Panc1 (cell line): ENCODE measurements at places on chromosomes 16 and 17. TPM values are rescaled to one million over a fixed set of nuclear protein-coding genes. Genes with fewer than 3 reads are reported as not detected.

DNA sequence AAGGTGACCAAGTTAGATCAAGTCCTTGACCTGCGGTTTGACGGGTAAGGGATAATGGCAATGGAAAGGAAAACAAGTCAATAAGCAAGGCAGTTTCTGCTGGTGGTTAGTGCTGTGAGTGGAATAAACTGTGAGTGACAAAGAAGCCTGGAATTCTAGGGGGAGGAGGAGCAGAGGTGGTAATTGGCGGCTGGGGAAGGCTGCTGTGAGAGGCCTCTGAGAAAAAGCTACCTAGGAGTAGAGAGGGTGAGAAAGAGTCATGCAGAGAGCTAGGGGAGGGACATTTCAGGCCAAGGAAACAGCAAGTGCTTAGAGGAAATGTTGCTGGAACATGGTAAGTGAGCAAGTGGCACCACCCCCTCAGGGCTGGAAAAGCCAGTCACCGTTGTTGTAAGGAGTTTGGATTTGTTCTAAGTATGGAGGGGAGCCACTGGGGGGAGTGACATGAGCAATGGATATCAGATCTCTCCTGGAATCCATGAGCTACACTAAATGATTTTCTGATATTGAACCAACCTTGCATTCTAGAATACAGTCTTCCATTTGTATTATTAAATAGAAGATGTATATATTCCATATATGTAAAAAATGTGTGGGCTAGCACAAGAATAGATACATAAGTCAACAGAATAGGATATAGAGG, 6.7 kb downstream of the NLRC3 start:
- H3K4me1 ChIP-seq = no peaks in the 10 kb centered on the region
- H3K27ac ChIP-seq = no peak overlapping the region
- H3K36me3 ChIP-seq = no peaks in the 10 kb centered on the region
- H3K27me3 ChIP-seq = no peaks in the 10 kb centered on the region

DNA sequence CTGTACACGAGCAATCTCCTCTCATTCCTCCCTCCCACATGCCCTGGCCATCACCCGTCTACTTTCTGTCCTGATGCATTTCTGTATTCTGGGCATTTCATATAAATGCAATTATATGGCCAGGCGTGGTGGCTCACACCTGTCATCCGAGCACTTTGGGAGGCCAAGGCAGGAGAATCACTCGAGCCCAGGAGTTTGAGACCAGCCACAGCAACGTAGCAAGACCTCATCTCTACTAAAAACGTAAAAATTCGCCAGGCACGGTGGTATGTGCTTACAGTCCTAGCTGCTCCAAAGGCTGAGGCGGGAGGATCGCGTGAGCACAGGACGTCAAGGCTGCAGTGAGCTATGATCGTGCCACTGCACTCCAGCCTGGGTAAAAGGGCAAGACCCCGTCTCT, 4.8 kb downstream of the MEAK7 start:
- no peak for DNase-seq
- no peaks in the 10 kb centered on the region; the same call in 1 of the 2 replicates for H3K36me3 ChIP-seq
- H3K4me3 ChIP-seq = no peak overlapping the region
- H3K27ac ChIP-seq = no peak overlapping the region
- H3K4me1 ChIP-seq = peaks cover 19% of the 10 kb centered on the region
- H3K27me3 ChIP-seq = no peaks in the 10 kb centered on the region

GRCh38 chr17:45756266-45756991, 27.7 kb upstream of the CRHR1 start:
- H3K36me3 ChIP-seq = no peaks in the 10 kb centered on the region
- H3K27me3 ChIP-seq = no peaks in the 10 kb centered on the region
- H3K27ac ChIP-seq = no peak overlapping the region
- no peak overlapping the region for H3K4me3 ChIP-seq
- DNase-seq = no peak
- H3K4me1 ChIP-seq = no peaks in the 10 kb centered on the region

GRCh38 chr16:57699481-57699880, 4.9 kb downstream of the DRC7 start:
- no peak for DNase-seq
- no peaks in the 10 kb centered on the region for H3K36me3 ChIP-seq
- H3K4me3 ChIP-seq = no peak overlapping the region
- H3K27ac ChIP-seq = no peak overlapping the region
- H3K4me1 ChIP-seq = no peaks in the 10 kb centered on the region

- peak overlapping the region; percentile 72 for H3K4me3 ChIP-seq
- H3K27me3 ChIP-seq = no peaks in the 10 kb centered on the region
- H3K27ac ChIP-seq = peak overlapping the region; percentile 98
- H3K36me3 ChIP-seq = peaks cover 15% of the 10 kb centered on the region
- DNase-seq = no peak
Measured at GRCh38 chr17:82230609-82231311, 1.9 kb downstream of the SLC16A3 start.

DNA sequence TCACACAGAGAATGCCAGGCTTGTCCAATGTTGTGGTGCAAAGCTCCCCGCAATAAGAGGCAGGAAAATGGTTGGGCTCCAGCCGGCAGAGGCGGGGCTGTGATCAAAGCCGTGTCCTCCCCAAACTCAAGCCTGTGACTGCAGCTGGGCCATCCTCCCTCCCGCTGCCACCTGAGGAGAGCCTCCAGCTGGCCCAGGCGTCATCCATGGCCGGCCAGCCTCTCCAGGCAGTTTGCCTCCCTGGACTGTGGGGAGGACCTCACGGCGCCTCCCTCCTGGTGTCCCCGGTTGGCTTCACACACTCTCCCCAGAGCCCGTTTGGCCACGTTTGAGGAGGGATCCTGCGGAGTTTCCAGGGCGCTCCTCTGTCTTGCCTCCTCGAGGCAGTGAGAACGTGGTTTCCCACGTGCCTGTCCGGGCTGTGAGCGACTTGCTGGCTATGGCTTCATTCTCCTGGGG, 134.1 kb downstream of the IRF8 start:
- DNase-seq = no peak
- no peaks in the 10 kb centered on the region for H3K36me3 ChIP-seq
- no peaks in the 10 kb centered on the region for H3K4me1 ChIP-seq
- no peak overlapping the region for H3K4me3 ChIP-seq

DNA sequence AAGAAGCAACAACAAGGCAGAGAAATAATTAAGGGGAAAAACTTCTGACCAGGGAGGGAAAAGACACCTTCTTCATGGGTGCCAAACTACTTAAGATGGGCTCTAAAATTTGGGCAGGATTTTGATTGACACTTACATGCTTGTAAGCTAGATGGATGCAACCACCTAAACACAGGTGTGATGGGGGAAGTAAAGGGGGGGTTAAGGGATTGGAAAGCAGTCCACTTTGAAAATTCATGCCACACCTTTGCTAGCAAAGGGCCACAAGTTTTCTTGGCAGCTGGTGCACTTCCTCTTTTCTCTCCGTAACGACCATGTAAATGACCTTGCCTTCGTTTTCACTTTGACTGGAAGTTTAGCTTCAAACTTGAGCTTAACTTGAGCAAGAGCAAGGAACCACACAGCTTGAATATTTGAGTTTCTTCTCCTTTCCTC, 14.3 kb upstream of the PRKAR1A start:
- no peak for DNase-seq
- no peak overlapping the region for H3K27ac ChIP-seq
- no peaks in the 10 kb centered on the region for H3K4me1 ChIP-seq
- no peaks in the 10 kb centered on the region for H3K27me3 ChIP-seq
- H3K36me3 ChIP-seq = no peaks in the 10 kb centered on the region

DNA sequence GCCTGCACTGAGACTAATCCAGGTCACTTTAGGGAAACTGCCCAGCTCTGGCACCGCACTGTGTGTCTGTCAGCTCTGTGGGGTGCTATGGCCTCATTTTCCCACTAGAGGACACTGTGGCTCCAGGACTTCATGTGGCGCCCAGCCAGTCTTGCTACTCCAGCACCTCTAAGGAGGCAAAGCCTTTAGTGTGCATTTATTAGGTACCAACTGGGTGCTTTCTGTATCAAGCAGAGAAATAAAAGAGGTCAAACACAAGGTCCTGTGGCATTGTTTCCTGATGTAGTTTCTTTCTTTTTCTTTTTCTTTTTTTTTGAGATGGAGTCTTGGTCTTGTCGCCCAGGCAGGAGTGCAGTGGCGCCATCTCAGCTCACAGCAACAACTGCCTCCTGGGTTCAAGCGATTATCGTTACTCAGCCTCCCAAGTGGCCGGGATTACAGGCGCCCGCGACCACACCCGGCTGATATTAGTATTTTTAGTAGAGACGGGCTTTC, 12.5 kb upstream of the RHBDL3 start:
- H3K4me1 ChIP-seq = no peaks in the 10 kb centered on the region
- no peak overlapping the region for H3K27ac ChIP-seq
- H3K36me3 ChIP-seq = no peaks in the 10 kb centered on the region
- peak; percentile 67 for DNase-seq
- no peaks in the 10 kb centered on the region for H3K27me3 ChIP-seq
- H3K4me3 ChIP-seq = no peak overlapping the region

DNA sequence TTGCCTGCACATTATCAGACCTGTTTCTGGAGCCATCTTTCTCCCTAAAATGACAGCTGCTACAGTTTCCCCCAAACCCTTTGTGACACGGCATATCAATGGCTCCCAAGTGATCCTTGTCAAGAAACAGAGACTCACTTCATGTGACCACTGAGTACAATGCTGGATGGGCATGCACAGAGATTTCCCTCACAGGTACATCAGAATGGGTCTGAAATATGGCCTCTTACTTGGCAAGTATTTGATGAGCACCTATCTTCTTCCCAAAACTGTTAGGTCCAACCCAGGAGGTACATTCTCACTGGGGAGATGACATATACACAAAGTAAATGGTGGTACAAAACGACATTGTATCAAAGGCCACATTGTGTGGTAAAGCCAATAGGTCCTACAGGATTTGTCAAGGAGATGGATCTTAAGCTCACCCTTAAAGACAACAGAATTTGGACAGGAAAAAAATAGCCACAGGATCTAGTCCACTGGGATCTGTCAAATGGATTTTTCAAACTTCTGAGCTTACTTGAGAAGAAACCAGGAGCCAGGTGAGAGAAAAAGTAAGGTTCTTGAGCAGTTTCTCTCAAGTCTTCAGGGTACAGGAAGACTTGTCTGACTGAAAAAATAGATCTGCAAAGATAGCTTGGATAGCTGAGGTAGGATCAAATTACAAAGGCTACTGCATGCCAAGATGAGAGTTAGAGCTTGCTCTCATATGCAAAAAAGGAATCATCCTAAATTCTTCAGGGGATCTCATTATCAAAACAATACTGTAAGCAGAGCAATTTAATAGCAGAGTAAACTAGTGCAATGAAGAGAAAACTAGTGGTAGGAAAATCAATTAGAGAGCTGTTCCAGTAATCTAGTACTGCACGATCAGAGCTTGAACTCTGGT, 28.8 kb downstream of the RNF43 start:
- DNase-seq = no peak
- H3K4me3 ChIP-seq = no peak overlapping the region
- no peaks in the 10 kb centered on the region for H3K36me3 ChIP-seq

- H3K27ac ChIP-seq = no peak overlapping the region
- H3K27me3 ChIP-seq = no peaks in the 10 kb centered on the region
- no peaks in the 10 kb centered on the region for H3K4me1 ChIP-seq
- no peak for DNase-seq
- no peaks in the 10 kb centered on the region for H3K36me3 ChIP-seq
- no peak overlapping the region for H3K4me3 ChIP-seq
Measured at GRCh38 chr16:10607157-10607556, 26.8 kb upstream of the EMP2 start.

GRCh38 chr17:48893646-48894508, 1.3 kb downstream of the ATP5MC1 start:
- H3K27me3 ChIP-seq = no peaks in the 10 kb centered on the region
- H3K4me1 ChIP-seq = peaks cover 18% of the 10 kb centered on the region
- H3K36me3 ChIP-seq = peaks cover 22% of the 10 kb centered on the region
- DNase-seq = no peak

GRCh38 chr17:76554131-76554530, 14.3 kb downstream of the PRCD start:
- DNase-seq = no peak
- peaks cover 8% of the 10 kb centered on the region; the same call in 1 of the 2 replicates for H3K36me3 ChIP-seq
- peaks cover 38% of the 10 kb centered on the region for H3K4me1 ChIP-seq
- H3K27ac ChIP-seq = 0 out of 2 replicates have a peak overlapping the region, but pooled peaks have one; percentile 54
- no peak overlapping the region for H3K4me3 ChIP-seq

GRCh38 chr17:35747540-35748017, 5.5 kb downstream of the GAS2L2 start:
- no peak overlapping the region for H3K4me3 ChIP-seq
- peaks cover 4% of the 10 kb centered on the region for H3K27me3 ChIP-seq
- peaks cover 13% of the 10 kb centered on the region for H3K4me1 ChIP-seq
- peak; percentile 30 for DNase-seq

DNA sequence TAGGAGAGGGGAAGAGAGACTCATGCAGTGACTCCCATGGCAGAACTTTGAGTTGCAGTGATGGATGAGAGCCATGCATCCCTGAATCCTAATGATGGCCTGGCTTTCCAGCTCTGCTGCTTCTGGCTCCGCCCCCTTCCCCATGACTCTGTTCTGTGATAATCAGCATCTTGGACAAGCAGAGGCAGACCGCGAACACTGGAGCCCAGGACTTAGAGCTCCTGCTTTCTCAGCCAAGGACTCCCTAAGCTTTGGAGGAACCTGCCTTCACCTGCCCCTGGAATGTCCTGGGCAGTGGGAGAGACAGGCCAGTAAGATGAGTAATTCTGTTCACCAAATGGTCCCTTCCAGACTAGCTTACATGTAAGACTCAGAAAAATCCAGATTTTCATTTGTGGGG, 12.5 kb downstream of the CCDC92B start:
- H3K36me3 ChIP-seq = no peaks in the 10 kb centered on the region
- no peak overlapping the region for H3K27ac ChIP-seq
- no peaks in the 10 kb centered on the region for H3K4me1 ChIP-seq

DNA sequence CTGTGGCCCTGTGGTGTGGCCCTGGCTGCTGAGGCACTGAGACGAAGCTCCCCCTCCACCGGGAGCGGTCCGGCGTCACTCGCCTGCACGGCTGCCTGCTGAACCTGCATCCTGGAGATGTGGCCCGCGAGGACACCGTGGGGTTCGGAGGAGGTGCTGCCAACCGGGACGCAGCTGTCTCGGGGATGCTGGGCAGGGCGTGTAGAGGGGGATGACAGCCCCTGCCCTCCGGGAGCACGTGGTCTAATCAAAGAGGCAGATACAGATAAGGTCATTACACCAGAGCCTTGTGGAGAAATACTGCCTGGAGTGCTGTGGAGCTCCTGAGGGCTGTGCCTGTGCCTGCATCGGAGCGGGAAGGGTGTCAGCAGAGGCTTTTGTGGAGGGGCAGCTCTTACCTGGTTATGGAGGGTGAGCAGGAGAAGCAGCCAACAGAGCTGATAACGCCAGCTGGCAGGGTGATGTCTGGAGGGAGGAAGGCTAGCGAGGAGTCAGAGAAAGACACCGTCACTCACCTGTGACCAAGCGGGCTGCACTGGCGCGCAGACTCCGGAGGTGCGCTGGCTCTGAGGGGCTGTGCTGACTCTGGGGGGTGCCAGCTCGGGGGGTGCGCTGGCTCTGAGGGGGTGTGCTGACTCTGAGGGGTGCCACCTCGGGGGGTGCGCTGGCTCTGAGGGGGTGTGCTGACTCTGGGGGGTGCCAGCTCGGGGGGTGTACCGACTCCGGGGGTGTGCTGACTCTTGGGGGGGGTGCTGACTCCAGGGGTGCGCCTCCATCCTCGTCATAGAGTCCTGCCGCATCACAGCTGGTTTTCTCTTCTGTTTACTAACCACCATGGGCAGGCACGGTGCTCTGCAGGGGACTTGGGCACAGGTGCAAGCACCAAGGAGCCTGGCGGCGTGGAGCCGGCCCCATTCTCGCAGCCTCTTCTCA, 104.7 kb upstream of the CHMP6 start:
- no peak for DNase-seq
- H3K4me1 ChIP-seq = peaks cover 15% of the 10 kb centered on the region
- no peaks in the 10 kb centered on the region; the same call in 1 of the 2 replicates for H3K36me3 ChIP-seq
- no peaks in the 10 kb centered on the region for H3K27me3 ChIP-seq
- H3K4me3 ChIP-seq = no peak overlapping the region

The ARHGDIG gene
- 2.4 TPM for total RNA-seq

The SLC38A8 gene
- total RNA-seq = not detected

The CYB561 gene
- 40.1 TPM for total RNA-seq

The TNRC6C gene
- total RNA-seq = 10.1 TPM

The NOL11 gene
- 41.0 TPM for total RNA-seq

The IL17C gene
- total RNA-seq = not detected

The SHCBP1 gene
- total RNA-seq = 22.2 TPM

The MRPL45 gene
- 24.7 TPM for total RNA-seq
